ENCODE measurements at places on chromosomes 6 and 20.
A peak's percentile ranks its signal among the peaks of the same experiment; 100 is the strongest.

DNA sequence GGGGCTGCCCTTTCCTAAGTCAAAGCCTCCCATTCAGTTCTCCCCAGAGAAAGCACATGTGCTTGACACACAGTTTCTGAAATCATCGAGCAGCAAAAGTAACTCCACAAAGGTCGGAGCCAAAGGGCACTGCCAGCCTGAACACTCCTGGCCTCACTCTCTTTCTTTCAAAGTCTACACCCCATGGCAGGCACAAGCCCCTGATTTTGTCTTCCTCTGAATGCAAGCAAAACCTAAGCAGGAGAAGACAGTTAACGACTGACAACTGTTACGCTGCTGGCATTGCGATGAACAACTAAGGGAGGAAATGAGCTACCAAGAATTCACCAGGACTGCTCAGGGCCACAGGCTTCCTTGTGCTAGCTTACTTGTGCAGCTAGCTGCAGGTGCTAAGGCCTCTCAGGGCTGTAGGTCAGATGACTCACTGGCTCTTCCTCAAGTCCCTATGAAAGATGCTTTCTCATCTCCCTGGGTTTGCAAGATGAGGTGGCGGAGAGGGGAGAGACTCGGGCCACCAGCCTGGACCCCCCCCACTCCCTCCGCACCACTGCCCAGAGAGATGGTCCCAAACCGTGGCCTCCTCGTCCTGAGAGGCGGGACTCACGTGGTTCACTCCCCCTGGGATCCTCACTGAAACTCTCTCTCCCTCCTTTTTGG is 208.2 kb downstream of the DLL1 start:
- peak; percentile 21 for DNase-seq

DNA sequence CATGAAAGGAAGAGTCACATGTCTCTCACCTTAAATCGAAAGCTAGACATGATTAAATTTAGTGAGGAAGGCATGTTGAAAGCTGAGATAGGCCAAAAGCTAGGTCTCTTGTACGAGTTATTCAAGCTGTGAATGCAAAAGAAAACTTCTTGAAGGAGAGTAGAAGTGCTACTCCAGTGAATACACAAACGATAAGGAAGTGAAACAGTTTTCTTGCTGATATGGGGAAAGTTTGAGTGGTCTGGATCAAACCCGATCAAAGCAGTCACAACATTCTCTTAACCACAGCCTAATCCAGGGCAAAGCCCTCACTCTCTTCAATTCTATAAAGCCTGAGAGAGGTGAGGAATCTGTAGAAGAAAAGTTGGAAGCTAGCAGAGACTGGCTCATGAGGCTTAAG is 1.9 kb upstream of the TPD52L1 start:
- no peak for DNase-seq

DNA sequence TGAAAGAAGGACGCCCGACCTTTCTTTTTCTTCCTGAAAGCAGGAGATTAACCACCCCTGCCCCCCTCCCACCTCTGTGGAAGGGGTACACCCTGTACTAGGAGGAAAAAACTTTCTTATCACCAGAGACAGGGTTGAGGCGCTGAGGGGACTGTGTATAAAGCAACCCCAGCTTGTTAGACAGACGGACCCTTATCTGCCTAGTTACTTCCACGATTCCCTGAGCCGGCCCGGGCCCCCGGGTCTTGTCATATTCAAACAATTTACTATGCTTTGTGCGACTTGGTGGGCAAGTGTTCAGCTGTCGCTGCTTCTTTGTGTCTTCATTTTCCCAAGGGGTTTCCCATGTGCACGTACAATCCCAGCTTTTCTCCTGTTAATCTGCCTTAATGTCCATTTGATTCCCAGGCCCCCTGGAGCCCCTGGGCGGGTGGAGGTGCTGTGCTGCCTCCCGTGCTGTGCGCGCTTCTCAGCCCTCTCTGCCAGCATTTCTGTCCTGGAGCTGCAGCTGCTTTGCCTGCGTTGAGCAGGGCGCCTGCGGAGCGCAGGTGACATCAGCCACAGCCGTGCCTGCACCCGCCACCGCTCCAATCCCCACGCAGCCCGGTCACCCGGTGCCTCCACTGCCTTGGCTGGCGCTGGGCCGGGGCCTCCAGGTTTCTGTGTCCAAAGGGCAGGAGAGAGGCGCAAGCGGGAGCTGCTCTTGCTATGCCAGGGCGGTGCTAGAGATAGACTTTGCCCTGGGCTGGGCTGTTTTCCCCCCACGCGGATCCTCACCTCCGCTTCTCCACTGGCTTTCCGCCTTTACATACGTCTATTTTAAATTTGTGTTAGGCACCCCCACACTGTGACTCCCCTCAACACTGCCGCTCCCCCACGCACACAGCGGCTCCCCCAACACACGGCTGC is 96.2 kb downstream of the TTLL2 start:
- DNase-seq = peak; percentile 28

GRCh38 chr6:11218538-11219399 is 13.7 kb downstream of the NEDD9 start:
- DNase-seq = no peak

DNA sequence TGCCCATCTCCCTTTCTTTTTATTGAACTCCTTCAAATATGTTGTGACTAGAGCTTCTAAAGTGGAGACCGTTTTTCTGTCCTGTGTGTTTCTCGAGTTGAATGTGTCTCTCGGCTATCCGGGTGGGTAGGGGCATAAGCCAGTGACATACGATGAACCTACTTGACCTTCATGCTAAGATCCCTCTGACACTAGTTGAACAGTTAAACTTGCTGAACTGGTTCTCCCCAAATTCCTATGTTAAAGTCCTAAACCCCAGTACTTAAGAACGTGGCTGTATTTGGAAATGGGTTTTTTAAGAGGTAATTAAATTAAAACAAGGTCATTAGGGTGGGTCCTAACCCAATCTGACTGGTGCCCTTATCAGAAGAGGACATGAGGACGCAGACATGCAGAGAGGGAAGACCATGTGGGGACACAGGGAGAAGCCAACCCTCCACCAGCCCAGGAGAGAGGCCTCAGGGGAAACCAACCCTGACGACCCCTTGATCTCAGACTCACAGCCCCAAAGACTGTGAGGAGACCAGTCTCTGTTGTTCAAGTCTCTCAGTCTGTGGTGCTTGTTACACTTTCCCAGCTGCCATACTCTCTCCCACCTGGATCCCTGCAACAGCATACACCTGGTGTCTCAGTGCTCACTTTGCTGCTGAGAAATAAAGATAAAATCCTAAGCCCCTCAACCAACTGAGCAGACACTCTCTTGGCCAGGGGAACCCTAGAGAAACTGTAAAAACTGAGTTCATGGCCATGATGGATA is 208.4 kb downstream of the MYLK4 start:
- DNase-seq = no peak

DNA sequence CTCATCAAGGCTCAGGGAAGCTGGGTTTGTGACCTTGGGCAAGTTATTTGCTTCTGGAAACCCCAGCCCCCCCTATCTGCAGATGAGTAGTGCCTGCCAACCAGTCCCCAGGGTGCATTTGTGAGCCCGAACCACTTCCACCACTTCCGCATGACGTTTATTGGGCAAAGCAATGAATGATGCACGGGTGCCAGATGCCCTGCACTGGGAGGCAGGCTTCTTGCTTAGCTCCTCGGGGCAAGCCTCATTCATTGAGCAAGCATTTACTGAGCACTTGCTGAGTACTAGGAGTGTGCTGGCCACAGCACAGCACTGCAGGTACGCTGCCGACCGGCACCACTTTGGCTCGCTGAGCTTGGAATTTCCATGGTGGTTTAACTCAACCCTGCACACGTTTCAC is 60.2 kb downstream of the GNAS-AS1 start:
- DNase-seq = no peak

- DNase-seq = no peak
Observed at GRCh38 chr6:161044335-161044734, 52.8 kb downstream of the MAP3K4 start.

DNA sequence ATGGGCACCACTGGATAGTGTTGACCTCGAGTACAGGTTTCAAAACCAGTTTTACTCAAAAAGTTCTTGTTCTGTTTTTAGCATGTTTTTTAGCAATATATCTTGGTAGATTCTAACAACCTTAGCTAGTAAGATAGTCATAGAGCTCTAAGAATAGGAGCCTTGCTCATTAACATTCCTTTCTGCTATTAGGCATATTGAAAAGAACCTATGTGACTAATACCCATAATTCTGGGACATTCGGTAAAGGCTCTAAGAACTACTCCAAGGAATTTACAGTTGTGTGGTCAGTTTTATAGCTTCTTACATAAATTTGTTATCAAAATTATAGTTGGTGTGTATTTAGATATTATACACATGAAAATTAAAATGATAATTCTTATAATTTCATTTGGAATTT is 11.6 kb downstream of the SLC9A8 start:
- DNase-seq = no peak

- DNase-seq = no peak
Observed at GRCh38 chr6:108656836-108657235, 96.1 kb downstream of the FOXO3 start.

GRCh38 chr6:38117281-38117680 is 297.8 kb downstream of the ZFAND3 start:
- DNase-seq = no peak

DNA sequence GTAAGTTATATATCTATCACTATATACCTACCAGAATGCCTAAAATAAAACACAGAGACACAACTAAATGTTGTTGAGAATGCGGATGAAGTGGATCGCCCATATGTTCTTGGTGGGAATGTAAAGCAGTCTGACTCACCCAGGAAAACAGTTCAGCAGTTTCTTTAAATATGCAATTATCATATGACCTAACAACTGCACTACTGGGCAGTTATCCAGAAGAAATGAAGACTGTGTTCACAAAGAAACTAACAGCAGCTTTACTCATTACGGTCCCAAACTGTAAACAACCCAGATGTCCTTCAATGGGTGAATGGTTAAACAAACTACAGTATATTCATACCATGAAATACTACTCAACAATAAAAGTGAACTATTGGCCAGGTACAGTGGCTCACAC is 14.3 kb upstream of the ZC3H12D start:
- no peak for DNase-seq

DNA sequence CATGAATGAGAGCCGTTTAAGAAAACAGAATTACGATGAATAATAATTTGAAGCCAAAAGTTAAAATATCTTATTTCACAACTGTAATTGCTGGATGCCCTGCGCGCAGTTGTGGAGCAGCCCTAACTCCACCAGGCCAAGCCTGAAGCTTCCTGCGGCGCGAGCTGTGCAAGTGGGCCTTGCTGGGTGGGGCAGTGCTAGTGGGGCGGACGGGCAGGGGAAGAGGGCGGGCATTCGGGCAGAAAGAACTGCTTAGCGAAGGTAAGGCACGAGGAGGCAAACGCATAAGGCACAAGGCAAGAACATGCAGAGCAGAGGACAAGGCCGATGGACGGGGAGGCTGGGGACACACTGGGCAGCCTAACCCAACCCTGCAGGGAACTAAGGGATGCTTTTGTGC is 2.3 kb downstream of the HLA-DQB2 start:
- DNase-seq = no peak

GRCh38 chr6:64987066-64987465 is 720.0 kb downstream of the EYS start:
- no peak for DNase-seq

GRCh38 chr6:55449225-55449624 is 122.0 kb downstream of the GFRAL start:
- no peak for DNase-seq

- peak; percentile 79 for DNase-seq
Observed at GRCh38 chr6:33589731-33590530, 9.9 kb upstream of the BAK1 start.

- DNase-seq = no peak
Observed at GRCh38 chr6:46014511-46015118, 1.0 kb downstream of the CLIC5 start.

DNA sequence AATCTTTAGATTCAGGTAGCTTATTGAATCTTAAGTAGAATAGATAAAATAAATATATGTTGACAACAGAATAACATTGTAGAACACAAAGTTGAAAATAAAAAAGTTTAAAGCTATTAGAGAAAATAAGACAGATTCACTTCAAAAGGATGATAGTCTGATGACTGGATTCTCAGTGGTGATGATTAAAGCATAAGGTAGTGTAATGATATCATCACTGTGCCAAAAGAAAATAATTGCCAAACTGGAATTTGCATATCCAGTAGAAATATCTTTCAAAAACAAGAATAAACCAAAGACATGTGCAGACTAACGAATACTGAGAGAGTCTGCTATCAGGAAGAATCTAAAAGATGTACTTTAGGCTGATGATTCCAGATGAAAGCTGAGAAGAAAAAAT is 30.2 kb downstream of the ENPP1 start:
- no peak for DNase-seq

- no peak for DNase-seq
Observed at GRCh38 chr6:75747152-75747992, 1.7 kb upstream of the MYO6 start.

All from right forelimb (tissue), 1 donor.